ENCODE measurements at places on chromosomes 13 and 19.

GRCh38 chr19:16456652-16457194 lies 15.0 kb downstream of the EPS15L1 start:
- DNase-seq: no peak

DNA sequence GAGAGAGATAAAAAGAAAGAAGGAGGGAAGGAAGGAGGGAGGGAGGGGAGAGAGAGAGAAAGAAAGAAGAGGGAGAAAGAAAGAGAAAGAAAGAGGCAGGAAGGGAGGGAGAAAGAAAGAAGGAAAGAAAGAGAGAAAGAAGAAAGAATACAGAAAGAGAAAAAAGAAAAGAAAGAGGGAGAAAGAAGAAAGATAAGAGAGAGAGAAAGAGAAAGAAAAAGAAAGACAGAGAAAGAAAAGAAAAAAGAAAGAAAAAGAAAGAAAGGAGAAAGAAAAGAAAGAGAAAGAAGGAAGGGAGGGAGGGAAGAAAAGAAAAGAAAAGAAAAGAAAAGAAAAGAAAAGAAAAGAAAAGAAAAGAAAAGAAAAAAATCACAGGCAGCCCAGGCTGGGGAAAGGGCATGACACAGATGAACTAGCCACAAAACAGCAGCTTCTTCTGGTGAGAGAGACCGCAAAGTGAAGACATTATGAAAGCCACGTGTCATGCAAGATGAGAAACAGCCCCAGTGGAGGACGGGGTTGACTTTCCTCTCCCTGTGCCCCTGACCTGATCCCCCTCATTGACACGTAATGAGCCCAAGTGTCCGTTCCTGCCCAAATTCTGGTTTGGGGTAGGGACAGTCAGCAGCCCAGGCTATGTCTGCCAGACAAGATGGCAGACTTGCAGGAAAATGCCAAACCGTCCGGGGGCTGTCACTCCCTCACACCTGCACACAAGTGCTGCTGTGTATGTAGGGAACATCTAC lies 102.1 kb downstream of the INSR start:
- DNase-seq: peak; percentile 45

DNA sequence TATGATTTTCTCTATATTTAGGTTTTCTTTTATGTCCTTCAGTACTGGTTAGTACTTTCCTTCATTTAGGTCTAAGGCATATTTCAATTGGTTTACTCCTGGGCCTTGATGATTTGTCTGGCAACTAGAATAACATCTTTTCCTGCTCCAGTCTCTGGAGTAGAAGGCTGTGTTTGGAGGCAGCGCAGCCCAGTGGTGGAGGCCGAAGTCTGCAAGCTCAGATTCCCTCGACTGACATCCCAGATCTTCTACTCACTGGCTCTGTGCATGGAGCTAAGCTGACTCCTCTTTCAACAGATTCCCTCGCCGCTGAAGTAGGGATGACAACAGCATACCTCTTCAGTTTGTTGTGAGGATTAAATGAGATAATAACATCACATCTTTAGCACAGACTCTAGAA lies 141.0 kb downstream of the RAP2A start:
- DNase-seq: peak; percentile 34

- no peak for DNase-seq
Measured at GRCh38 chr19:2175742-2176141, 12.0 kb downstream of the DOT1L start.

DNA sequence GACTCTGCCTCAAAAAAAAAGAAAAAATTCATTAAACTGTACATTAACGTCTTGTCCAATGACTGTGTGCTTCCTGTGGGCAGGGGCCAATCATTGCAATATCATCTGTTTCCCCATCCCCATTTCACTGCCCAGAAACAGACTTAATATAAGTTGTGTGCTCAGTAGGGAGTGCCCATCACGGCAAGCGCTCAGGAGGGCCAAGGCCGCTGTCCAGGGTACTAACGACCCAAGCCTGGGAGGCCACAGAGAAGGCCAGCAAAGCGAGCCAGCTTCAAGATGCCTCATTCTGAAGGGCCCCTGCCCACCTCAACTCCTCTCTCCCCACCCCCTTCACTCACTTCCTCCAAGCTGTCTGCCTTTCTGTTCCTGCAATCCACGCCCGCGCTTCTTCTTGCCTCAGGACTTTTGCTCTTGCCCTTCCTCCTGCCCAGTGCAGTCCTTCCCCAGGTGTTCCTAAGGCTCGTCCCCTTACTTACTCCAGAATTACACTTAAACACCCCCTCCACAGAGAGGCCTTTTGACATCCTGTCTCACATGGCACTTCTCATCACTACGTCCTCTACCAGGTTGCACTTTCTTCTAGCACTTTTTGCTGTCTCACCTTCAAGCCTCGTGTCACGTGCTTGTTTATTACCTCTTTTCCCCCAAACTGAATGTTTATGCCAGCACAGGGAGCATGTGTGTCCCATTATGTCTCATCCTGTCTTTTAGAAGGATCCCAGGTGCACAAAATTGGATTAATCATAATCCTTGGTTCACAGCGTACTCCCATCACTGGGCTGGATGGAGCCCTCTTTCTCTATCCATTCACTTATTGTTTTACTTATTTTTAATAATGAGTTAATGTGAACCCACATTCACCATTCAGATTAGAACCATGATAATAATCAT lies 11.3 kb upstream of the POU2F2 start:
- peak; percentile 44 for DNase-seq

GRCh38 chr19:13097033-13097462 lies 5.6 kb downstream of the LYL1 start:
- no peak for DNase-seq

DNA sequence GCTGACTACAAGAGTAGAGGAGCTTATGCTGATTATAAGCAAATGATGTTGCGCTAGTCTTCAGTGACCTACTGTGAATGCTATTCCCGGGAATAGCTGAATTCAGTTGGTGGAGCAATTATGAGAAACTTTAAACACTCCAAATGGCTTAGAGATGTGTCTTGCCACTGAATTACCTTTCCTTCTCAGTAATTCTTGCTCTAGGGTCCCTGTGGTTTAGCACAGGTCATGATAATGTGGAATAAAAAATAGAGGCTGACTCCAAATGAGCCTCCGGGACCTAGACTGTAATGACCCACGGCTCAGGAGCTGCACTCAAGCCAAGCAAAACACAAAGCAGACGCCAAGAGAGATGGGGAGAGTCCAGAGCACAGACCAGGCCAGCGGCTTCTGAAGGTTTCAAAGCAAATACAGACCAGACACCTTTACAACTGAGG lies 124.7 kb downstream of the RGCC start:
- no peak for DNase-seq

- DNase-seq: no peak
Measured at GRCh38 chr19:16371540-16371986, 46.9 kb downstream of the KLF2 start.

- DNase-seq: peak; percentile 19
Measured at GRCh38 chr13:20127262-20127561, 33.6 kb downstream of the GJA3 start.
